Upper lobe of right lung (tissue), 1 donor: ENCODE measurements at places on chromosomes 7 and 10.

DNA sequence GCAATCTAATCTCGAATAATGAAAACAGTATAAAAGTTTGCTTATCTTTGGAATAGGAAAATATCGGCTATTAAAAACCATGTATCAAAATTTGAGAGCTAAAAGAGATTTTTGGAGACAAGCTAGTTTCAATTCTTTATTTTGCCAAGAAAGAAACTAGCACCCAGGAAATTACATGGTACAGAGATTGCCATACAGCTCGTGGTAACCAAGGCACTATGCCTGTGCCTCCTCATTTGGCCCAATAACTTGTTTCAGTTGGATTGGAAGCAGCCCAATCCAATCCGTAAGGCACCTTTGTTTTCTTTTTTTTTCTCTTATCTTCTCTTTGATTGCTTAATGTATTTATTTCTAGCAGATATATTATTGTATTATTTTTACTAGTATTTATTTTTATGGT is 55.0 kb downstream of the GNAI1 start:
- H3K4me1 ChIP-seq, result no peaks in the 10 kb centered on the region
- DNase-seq, result no peak
- H3K27ac ChIP-seq, result no peak overlapping the region
- H3K4me3 ChIP-seq, result no peak overlapping the region

GRCh38 chr10:29998142-29998808 is 61.1 kb downstream of the JCAD start:
- no peak overlapping the region for H3K27ac ChIP-seq
- DNase-seq, result peak; percentile 75
- no peak overlapping the region for H3K4me3 ChIP-seq
- no peaks in the 10 kb centered on the region for H3K36me3 ChIP-seq

GRCh38 chr7:11317766-11318165 is 344.1 kb downstream of the PHF14 start:
- no peaks in the 10 kb centered on the region for H3K4me1 ChIP-seq
- H3K27ac ChIP-seq, result no peak overlapping the region
- no peak overlapping the region for H3K4me3 ChIP-seq
- no peaks in the 10 kb centered on the region for H3K27me3 ChIP-seq
- no peaks in the 10 kb centered on the region for H3K36me3 ChIP-seq
- DNase-seq, result no peak

- H3K27ac ChIP-seq, result no peak overlapping the region
- no peaks in the 10 kb centered on the region for H3K36me3 ChIP-seq
- peaks cover 14% of the 10 kb centered on the region for H3K4me1 ChIP-seq
- DNase-seq, result no peak
- H3K27me3 ChIP-seq, result no peaks in the 10 kb centered on the region
Measured at GRCh38 chr10:30781670-30782121, 152.1 kb upstream of the LYZL2 start.

- no peaks in the 10 kb centered on the region for H3K36me3 ChIP-seq
- peak within 1 kb of the TSS; percentile 75 for H3K27ac ChIP-seq
- peak within 1 kb of the TSS; percentile 36 for H3K4me3 ChIP-seq
- peaks cover 4% of the 10 kb centered on the region for H3K4me1 ChIP-seq
- no peaks in the 10 kb centered on the region for H3K27me3 ChIP-seq
Measured at GRCh38 chr7:100373261-100373831, at the start of gene PILRA. PILRA (plus strand) TSS chr7:100373487; CDS start chr7:100373657, 170 bp downstream.

- no peaks in the 10 kb centered on the region for H3K36me3 ChIP-seq
- H3K27me3 ChIP-seq, result no peaks in the 10 kb centered on the region
- no peak overlapping the region for H3K27ac ChIP-seq
- DNase-seq, result no peak
- H3K4me3 ChIP-seq, result no peak overlapping the region
Measured at GRCh38 chr7:117755136-117755535, 118.1 kb downstream of the CTTNBP2 start.

GRCh38 chr7:86965727-86966120 is 93.7 kb downstream of the ELAPOR2 start:
- no peaks in the 10 kb centered on the region for H3K36me3 ChIP-seq
- no peaks in the 10 kb centered on the region for H3K27me3 ChIP-seq
- DNase-seq, result no peak
- no peaks in the 10 kb centered on the region for H3K4me1 ChIP-seq

- H3K27ac ChIP-seq, result no peak overlapping the region
- H3K4me3 ChIP-seq, result no peak overlapping the region
- H3K36me3 ChIP-seq, result no peaks in the 10 kb centered on the region
- DNase-seq, result no peak
- H3K4me1 ChIP-seq, result no peaks in the 10 kb centered on the region
Measured at GRCh38 chr10:29596826-29597225, 37.9 kb downstream of the SVIL start.

DNA sequence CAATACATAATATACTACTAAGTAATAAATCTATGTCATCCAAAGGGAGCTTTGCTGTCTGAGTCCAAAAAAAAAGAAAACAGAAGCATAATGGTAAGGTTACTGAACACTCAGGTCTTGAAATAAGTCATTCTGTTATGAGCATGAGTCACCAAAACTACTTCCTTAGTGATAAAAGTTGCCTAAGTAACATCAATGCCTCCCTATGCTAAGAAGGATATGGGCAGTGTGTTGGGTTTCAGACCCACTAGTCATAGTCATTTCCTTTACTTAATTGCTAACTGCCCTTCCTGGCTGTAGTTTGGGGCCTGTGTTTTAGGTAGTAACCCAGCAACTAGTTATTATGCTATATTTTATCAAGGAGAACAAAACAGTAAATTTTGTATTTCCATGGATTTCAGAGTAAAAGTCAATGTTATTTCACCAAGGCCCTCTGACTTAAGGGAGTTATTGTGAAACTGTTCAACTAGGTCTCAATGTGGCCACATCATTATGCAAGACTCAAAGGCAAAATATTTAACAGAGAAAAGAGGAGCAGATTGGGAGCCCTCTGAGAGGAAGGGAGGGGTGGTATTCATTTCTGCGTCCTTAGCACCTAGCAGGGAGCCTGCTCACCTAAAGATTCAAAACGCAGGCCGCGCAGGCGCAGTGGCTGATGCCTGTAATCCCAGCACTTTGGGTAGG is 11.7 kb upstream of the VIM start:
- peak overlapping the region; percentile 90 for H3K27ac ChIP-seq
- peaks cover 24% of the 10 kb centered on the region for H3K4me1 ChIP-seq
- H3K4me3 ChIP-seq, result no peak overlapping the region
- H3K36me3 ChIP-seq, result no peaks in the 10 kb centered on the region
- H3K27me3 ChIP-seq, result no peaks in the 10 kb centered on the region
- no peak for DNase-seq

GRCh38 chr7:83814480-83814879 is 165.5 kb upstream of the SEMA3E start:
- H3K36me3 ChIP-seq, result no peaks in the 10 kb centered on the region
- no peak for DNase-seq
- no peaks in the 10 kb centered on the region for H3K27me3 ChIP-seq
- H3K4me3 ChIP-seq, result no peak overlapping the region
- no peaks in the 10 kb centered on the region for H3K4me1 ChIP-seq

- no peak overlapping the region for H3K4me3 ChIP-seq
- DNase-seq, result no peak
- H3K36me3 ChIP-seq, result peaks cover 30% of the 10 kb centered on the region
- H3K27me3 ChIP-seq, result no peaks in the 10 kb centered on the region
- no peak overlapping the region for H3K27ac ChIP-seq
- H3K4me1 ChIP-seq, result peaks cover 29% of the 10 kb centered on the region
Measured at GRCh38 chr10:33229252-33229948, 105.1 kb downstream of the NRP1 start.

- DNase-seq, result no peak
- H3K27ac ChIP-seq, result no peak overlapping the region
- no peaks in the 10 kb centered on the region for H3K36me3 ChIP-seq
- H3K4me3 ChIP-seq, result no peak overlapping the region
Measured at GRCh38 chr7:67359900-67360299, 363.3 kb downstream of the TYW1 start.

- H3K27ac ChIP-seq, result no peak overlapping the region
- H3K36me3 ChIP-seq, result no peaks in the 10 kb centered on the region
- no peak overlapping the region for H3K4me3 ChIP-seq
- no peaks in the 10 kb centered on the region for H3K27me3 ChIP-seq
- no peak for DNase-seq
Measured at GRCh38 chr7:14380881-14381280, 391.4 kb upstream of the ETV1 start.

- no peak for DNase-seq
- no peak overlapping the region for H3K4me3 ChIP-seq
- H3K36me3 ChIP-seq, result no peaks in the 10 kb centered on the region
- no peaks in the 10 kb centered on the region for H3K27me3 ChIP-seq
- H3K4me1 ChIP-seq, result no peaks in the 10 kb centered on the region
Measured at GRCh38 chr10:7274293-7274692, 136.5 kb downstream of the SFMBT2 start.

DNA sequence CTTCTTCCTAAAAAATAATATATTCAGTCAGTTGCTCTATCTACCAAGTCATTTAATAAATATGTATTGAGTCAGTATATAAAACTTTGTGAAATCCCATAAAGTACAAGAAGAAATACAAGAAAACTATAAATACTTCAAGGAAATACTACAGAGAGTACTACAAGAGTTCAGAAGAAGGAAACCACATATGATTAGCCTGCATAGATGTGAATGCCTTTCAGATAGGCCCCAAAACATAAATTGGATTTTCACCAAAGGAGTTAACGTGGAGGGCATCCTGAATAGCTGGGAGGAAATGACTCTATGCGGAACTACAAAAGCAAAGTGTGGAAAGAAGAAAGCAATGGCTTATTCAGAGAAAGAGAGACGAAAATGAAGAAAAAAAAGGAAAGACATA is 120.1 kb downstream of the LRRN3 start:
- no peaks in the 10 kb centered on the region for H3K27me3 ChIP-seq
- H3K4me1 ChIP-seq, result no peaks in the 10 kb centered on the region
- H3K27ac ChIP-seq, result no peak overlapping the region
- no peak overlapping the region for H3K4me3 ChIP-seq
- no peak for DNase-seq

- DNase-seq, result no peak
- H3K4me1 ChIP-seq, result no peaks in the 10 kb centered on the region
- H3K27me3 ChIP-seq, result no peaks in the 10 kb centered on the region
- H3K4me3 ChIP-seq, result no peak overlapping the region
- H3K36me3 ChIP-seq, result no peaks in the 10 kb centered on the region
Measured at GRCh38 chr10:26095781-26096180, 120.8 kb upstream of the GAD2 start.

GRCh38 chr10:71864911-71865361 is 13.9 kb upstream of the PSAP start:
- peaks cover 23% of the 10 kb centered on the region for H3K4me1 ChIP-seq
- no peak overlapping the region for H3K4me3 ChIP-seq
- no peaks in the 10 kb centered on the region for H3K27me3 ChIP-seq
- no peaks in the 10 kb centered on the region for H3K36me3 ChIP-seq

DNA sequence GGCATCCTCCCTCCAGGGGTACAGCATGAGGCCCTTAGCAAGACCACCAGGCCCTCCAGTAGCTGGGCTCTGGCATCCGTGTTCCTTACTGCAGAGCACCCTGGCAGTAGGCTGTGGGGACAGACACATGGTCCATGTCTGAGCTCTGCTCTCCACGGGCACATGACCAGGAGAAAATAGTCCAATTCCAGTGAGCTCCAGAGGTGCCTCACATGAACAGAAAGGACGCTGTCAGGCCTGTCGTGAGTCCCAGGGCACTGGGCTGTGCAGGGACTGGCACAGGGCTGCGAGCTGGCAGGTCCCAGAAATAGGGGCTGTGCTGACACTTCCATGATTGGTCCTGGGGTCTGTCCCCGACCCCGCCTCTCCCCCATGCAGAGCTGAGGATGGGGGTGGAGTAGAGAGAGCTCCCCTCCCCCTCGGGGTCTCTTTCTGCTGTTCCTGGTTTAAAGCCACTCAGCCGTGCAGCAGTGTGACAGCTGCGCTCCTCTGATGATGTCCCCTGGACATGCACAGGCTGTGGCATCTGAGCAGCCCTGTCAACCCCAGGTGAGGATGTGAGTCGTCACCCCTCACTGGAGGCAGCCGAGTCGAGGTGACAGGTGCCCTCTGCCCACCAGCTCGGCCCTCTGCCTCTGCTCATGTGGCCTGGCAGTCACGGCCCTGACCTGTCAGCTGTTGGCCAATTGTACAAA is 25.2 kb upstream of the ZNF488 start:
- H3K4me3 ChIP-seq, result no peak overlapping the region
- no peak overlapping the region for H3K27ac ChIP-seq
- H3K4me1 ChIP-seq, result no peaks in the 10 kb centered on the region
- DNase-seq, result no peak
- no peaks in the 10 kb centered on the region for H3K27me3 ChIP-seq

DNA sequence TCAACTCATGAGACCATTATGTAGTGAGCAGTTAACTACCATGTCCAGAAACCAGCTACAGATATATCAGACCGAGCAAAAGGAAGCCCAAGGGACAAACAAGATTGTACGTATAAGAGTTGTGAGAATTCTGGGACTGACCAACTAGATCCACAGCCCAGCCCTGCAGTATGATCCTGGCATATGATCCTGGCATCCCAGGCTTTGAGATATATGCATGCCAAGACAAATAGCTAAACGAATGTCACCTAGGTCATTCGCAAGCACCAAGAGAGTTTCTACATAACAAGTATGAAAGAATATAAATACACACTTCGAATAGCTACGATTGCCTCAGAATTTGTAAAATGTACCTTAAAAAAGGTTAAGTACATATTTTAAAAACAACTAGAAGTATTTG is 56.4 kb upstream of the PMPCB start:
- no peak for DNase-seq
- no peaks in the 10 kb centered on the region for H3K27me3 ChIP-seq
- H3K4me1 ChIP-seq, result no peaks in the 10 kb centered on the region
- no peak overlapping the region for H3K4me3 ChIP-seq
- no peak overlapping the region for H3K27ac ChIP-seq

DNA sequence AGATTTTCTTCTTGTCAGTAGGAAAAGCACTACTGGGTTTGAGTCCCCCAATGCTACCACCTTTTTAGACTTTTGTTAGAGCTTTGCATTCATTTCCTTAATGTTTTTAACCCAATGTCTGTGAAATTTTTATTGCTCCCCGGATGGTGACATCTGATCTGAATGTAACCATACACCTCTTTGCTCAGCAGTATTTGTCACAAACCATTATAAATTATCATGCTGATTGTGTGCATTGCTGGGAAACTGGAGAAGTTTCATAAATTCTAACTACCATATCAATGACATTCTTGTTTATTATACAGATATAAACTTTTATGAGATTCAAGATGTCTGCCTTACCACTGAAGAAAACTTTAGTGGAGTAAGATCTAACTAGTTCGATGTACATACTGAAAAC is 8.5 kb downstream of the NRP1 start:
- peaks cover 43% of the 10 kb centered on the region for H3K4me1 ChIP-seq
- DNase-seq, result no peak
- no peak overlapping the region for H3K27ac ChIP-seq
- H3K4me3 ChIP-seq, result no peak overlapping the region

DNA sequence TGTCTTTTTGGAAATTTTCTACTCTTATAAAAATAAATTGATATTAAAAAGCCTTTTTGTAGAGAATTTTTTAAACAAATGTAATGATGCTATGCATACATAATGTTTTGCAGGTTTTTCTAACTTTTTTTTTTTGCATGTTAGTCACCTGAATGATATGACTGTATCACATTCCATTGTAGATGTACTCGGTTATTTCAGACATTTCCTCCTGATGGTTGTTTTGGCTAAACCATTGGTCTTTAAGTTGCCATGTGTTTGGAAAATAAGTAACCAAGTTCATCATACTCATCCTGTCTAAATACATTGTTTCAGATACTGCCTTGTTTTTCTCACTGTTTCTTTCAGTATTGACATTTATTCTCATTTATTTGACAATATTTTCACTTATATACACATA is 25.8 kb downstream of the NHLRC2 start:
- DNase-seq, result no peak
- H3K36me3 ChIP-seq, result peaks cover 29% of the 10 kb centered on the region
- H3K4me3 ChIP-seq, result no peak overlapping the region
- no peaks in the 10 kb centered on the region for H3K4me1 ChIP-seq
- no peaks in the 10 kb centered on the region for H3K27me3 ChIP-seq
